ENCODE measurements at places on chromosomes 3 and 15.
A peak's percentile ranks its signal among the peaks of the same experiment; 100 is the strongest.

GRCh38 chr3:41431386-41431785 lies 232.1 kb downstream of the CTNNB1 start:
- DNase-seq, result no peak

DNA sequence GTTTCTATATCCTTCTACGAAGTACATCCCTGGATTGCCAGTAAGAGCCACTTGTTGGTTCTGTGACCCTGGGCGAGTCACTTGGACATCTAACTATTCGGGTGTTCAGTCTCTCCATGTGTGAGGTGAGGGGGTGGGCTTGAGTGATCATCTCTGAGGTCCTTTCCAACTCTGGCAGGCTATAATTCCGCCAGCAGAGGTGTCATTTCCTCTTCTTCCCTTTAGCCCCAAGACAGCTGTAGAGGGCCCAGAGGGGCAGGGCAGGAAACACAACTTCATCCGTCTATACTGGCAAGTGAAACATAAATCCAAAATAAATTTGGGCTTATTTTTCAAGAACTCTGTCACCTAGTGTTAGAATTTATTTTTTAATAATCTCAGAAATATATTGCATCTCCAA lies 38.1 kb downstream of the C2CD4A start:
- no peak for DNase-seq

DNA sequence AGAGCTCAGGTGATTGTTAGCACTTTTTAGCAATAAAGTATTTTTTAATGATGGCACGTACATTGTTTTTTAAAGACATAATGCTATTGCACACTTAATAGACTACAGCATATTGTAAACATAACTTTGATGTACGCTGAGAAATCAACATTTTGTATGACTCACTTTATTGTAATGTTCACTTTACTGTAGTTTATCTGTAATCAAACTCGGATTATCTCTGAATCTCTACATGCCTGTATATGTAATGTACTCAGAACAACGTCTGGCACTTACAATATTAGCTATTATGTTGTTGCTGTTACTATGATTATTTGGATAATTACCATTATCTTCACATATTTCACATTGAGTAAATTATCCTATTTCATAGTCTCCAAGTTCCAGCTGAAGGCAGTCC lies 137.9 kb upstream of the CHRM5 start:
- DNase-seq, result no peak

DNA sequence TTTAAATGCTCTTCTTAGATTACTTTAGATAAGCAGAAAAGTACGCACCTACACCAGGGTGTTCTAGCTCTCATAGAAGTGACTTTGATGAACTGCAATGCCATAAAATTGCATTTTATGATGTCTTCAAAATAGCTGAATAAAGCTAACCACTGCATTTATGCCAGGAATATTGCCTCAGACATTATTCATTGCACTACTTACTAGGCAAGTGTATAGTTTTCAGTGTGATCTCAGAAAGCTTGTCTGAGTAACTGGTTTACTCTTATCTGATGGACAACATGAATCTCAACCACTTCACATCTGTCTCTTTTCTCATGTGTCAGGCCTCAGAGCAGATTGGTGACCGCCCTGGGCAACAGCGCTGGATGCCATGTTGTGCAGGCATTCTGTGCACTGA lies 119.3 kb upstream of the SLC2A2 start:
- DNase-seq, result no peak

GRCh38 chr15:59299929-59300617 lies 72.6 kb downstream of the MYO1E start:
- peak; percentile 35 for DNase-seq

- no peak for DNase-seq
These were observed 120.7 kb downstream of the NSUN3 start for GRCh38 chr3:94183551-94183950.

- DNase-seq, result no peak
These were observed 42.3 kb downstream of the PDE8A start for GRCh38 chr15:85024003-85024402.

GRCh38 chr15:29883126-29883525 lies 60.9 kb upstream of the TJP1 start:
- peak; percentile 80 for DNase-seq

- DNase-seq, result no peak
These were observed 4.2 kb downstream of the KLF13 start for GRCh38 chr15:31330836-31331235.

GRCh38 chr3:117632191-117632590 lies 922.6 kb downstream of the TUSC7 start:
- no peak for DNase-seq

DNA sequence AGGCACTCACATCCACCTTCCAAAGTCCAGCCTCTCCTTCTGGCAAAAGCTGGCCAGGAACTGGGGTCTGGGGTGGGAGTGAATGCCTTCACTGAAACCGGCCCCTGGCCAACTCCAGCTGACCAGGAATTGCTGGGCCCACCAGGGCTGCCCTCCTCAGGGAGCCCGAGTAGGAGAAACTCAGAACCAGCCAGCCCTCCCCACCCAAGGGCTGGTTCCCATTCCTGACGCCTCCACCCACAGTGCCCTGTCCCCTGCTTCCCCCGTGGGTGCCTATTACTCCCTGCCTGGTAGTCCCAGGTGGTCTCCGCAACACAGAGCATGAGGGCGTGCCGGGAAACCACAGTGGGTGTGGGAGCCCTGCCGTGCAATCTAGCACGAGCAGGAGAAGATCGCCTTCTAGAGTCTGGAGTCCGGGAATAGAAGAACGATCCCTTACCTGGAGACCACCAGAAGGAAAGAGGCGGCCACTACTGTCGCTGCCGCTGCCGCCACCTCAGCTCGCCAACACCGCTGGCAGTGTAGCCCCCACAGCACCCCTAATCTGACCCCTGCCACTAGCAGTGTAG lies 178.8 kb downstream of the POTEB3 start:
- DNase-seq, result peak; percentile 41

GRCh38 chr3:8307545-8308110 lies 194.0 kb upstream of the LMCD1 start:
- no peak for DNase-seq

DNA sequence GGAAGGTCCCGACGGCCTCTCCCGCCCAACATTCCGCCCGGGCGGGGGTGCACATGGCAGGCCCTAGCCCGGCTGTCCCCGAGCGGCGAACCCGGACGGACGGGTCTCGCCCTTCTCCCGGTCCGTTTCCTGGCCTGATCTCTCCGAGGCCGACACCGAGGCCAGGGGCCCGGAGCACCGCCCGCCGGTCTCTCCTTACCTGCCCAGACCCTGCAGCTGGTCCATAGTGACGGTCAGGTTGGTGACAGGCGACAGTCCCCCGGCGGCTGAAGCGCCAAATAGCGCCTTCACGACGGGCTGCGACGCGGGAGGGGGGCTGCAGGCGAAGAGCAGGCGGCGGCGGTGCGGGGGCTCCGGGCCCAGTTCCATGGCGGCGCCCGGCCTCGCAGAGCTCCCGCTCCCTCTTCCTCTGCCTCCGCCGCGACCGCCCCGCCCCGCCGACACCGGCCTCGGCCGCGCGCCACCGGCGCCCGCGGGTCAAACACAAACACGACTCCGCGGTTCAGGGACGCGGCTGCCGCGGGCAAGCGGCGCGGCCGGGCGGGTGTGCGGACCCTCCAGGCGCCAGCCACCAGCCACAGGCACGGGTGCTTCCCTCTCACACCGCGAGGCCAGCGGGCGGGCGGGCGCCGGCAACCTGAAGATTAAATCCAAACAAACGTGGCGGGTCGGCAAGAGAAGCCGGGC lies 495 bp downstream of the CDC25A start:
- DNase-seq, result peak; percentile 75

DNA sequence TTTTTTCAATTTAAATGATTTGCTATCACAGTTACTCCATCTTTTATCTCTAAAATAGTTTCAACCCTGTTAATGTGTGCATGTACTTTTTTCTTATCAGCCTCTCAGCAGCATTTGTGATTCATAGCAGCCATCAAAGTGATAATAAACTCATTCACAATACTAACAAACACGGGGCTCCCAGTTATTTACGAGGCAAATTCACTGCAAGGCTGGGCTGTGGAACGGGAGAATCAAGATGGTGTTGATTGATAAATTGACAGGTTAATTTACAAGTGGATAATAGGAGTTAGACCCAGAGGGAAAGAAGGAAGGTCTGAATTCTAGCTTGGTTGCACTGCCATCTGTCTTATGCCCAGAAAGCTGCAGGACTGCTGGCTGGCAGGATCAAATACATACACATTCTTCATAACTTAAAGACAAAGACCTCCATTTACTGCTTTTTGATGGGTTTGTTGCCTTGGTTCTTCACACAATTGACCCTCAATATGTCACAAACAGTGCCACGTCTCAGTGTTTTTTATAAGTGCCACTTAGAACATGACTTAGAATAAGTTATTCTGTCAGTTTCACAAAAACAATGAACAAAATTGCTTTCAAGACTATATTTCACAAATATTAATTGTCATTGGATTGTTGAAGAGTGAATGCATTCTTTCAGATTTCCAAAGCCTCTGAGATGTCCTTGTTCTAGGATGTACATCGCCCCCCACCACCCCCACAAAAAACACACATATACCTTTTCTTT lies 562.8 kb downstream of the NR2F2 start:
- DNase-seq, result peak; percentile 73

DNA sequence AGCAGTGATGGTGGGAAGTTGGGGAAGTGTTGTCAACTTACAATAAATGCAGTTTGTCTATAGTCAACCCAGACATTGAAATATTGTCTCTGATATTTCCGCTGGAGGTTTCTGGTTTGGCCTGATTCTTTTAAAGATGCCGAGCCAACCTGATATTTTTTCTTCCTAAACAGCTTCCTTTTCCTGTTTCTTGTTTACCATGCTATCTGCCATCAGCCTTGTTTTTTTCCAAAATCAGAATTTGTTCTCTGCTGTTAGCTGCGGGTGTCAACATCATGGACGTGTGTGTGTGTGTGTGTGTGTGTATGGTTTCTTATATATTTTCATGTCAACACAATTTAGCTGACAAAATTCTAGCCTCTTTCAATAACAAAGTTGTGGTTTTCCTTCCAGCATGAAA lies 41.2 kb upstream of the XCR1 start:
- no peak for DNase-seq

DNA sequence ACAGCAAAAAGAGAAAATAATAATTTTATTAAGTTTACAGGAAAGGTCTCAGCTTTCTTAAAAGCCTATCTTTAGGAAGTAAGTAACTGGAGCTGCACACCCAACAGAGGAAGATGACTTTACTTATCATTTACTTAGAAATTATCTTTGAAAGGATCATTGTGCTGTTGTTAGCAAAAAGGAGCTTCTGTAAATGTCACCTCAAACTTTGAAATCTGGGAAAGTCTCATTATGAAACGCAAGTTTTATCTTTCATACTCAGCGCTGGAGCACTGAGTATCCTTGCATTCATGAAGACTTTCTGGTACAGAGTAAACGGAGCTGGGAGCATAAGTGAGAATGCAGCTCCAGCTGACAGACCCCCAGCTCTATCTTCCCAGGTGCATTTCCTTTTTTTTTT lies 491.2 kb upstream of the TPRG1 start:
- no peak for DNase-seq

GRCh38 chr15:69061414-69061842 lies 46.9 kb downstream of the NOX5 start:
- DNase-seq, result no peak

- no peak for DNase-seq
These were observed 66.3 kb upstream of the CRTC3 start for GRCh38 chr15:90463381-90463780.

DNA sequence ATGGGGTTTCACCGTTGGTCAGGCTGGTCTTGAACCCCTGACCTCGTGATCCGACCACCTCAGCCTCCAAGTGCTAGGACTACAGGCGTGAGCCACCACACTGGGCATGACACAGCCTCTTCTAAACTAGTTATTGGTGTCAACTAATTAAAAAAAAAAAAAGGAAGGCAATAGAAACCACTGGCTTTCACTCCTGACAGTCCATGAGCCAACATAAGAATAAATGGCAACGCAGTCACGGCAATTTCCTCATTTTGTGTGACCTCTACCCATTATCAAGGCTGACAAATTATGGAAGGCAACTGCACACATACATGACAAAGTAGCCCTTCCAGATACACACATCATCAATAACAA lies 5.9 kb downstream of the ARHGEF3 start:
- DNase-seq, result peak; percentile 20

DNA sequence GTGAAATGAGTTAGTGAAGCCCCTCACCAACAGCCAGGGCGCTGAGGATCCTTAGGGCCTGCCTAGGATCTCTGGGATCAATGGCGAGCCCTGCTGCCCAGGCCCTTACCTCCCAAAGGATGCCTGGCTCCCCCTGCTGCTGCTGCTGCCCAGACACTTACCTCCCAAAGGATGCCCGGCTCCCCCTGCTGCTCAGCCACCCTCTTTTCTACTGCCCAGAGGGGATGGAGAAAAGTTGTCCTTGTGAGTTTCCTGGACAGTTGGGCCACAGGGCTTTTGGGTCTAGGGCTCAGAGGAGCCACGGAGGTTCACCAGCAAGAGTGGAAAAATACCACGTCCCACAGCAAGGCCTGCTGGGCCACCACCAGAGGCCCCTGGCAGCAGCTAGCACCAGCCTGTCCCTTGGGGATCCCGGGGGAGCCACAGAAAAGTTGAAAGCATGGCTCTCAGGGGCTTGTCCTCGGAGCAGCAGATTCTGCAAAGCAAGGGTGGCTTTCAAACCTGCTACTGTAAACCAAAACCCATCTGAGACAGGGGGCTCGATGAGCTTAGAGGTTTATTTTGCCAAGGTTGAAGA lies 59.4 kb downstream of the SLC6A6 start:
- DNase-seq, result peak; percentile 87

DNA sequence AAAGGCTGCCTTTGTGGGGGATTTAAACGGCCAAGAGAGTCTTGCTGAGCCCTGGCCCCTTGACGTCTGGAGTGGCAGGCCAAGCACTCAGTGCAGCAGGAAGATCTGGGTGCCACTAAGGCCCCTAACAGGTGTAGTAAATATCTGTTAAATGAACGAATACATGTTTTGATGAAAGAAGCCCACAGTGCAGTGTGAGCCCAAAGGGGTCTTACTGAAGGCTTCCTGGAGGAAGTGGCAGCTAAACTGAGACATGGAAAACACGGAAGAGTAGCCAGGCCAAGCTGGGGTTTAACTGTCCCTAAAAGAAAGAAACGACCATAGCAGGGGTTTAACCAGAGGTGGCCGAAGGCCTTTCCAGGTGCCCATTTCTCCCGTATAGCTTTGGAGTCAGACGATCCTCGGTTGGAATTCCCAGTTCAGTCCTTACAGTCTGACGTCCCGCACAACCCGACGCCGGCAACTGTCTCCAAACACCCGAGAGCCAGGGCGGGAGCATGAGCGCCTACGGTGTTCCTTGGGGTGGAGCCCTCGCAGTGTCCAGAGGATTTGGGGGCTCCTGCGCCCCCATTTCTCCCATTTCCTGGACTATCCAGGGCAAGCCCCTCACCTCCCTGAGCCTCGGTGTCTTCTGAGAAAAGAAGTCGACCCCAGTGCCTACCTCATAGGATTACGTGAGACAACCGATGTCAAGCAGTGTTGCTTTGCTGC lies 910 bp upstream of the ABHD6 start:
- DNase-seq, result peak; percentile 80

- DNase-seq, result peak; percentile 65
These were observed 13.3 kb upstream of the LRRC15 start for GRCh38 chr3:194382892-194383223.

- DNase-seq, result no peak
These were observed 115.4 kb downstream of the IGF2BP2 start for GRCh38 chr3:185709251-185709955.

All from endodermal cell (in vitro differentiated cells).